ENCODE measurements at places on chromosomes 11 and 22.

GRCh38 chr22:41831383-41831782 is 1.5 kb upstream of the SREBF2 start:
- no peak for DNase-seq

- DNase-seq = no peak
These were observed 940.4 kb downstream of the DLG2 start for GRCh38 chr11:84686716-84687115.

DNA sequence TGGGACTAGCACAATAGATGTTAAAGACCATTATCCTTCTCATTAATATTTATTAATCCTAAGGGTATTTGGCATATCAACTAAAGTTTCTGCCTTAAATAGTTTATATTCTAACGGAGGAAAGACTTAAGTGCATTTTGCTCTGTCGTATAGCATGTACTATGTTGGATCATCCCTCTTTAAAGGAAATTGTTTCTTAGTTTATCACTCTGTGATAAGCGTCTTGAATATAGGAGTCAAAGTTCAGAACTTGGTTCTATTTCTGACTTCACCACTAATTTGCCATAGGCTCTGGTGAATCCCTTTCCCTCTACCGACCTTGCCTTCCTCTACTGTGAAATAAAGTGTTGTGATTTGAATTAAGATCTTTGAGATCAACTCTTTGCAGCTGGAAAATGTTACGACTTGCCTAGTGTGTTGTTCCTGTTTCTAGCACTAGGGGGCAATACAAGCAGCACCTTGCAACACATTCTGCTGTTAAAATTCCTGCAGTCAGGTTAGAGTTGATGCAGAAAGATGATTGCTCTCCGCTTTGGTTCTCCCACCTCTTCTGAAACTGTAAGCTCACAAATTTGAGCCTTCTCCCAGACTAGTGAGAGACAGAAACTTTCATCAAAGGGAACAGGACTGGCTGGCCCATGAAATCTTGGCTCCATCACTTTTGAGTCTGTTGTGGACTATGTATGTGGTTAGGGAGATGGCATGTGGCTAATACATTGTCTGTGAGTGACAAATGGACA is 27.8 kb upstream of the ZNRF3 start:
- DNase-seq = peak; percentile 12

- DNase-seq = no peak
These were observed 3.7 kb downstream of the TMEM123 start for GRCh38 chr11:102448869-102449224.

DNA sequence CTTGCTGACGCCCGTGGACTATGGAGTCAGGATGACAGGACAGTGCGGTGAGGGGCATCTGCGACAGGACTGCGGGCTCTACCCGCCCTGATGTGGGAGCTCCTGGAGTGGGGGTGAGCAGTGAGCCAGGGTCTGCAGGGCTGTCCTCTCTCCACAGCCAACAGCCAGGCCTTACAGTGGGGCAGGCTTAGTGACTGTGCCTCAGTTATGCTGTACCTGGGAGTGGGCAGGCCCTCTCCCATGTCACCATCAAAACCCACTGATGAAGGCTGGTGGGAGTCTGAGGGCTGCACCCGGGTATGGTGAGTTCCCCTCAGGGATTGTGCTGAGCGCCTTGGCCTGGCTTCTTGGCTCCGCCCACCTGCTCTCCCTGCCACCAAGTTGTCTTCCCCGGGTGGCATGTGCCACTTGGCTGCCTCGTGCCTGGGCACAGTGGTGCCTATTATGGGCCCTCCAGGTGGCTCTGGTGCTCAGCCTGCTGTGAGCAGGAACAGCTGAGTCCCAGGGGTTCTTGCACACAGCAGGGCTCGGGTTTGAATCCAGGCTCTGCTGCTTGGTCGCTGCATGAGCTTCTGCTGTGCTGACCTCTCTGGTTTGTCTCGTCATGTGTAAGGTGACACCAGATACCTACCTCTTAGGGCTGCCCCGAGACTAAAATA is 4.1 kb upstream of the TRIOBP start:
- no peak for DNase-seq

GRCh38 chr11:44634401-44635281 is 69.2 kb downstream of the CD82 start:
- DNase-seq = peak; percentile 52

DNA sequence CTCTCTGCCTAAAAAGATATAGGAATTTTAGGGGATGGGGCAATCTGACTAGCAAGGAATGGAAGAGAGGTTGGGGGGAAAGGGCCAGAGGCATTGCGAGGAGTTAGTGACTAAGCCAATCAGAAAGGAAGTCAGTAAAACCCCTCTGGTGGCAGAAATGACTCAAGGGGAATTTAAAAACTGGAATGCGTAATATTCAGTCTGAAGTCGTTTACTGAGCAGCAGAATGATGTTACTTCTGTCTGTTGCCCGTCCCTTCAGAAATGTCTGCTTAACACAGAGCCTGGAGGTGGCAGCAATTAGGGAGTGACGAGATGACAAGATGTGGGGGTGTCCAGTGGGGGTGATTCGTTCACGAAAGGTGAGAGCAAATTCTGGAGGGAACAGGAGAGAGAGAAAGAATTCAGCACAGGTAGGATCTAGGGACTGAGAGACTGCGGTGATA is 107.7 kb upstream of the CLMP start:
- no peak for DNase-seq

- DNase-seq = no peak
These were observed 494.6 kb upstream of the FAT3 start for GRCh38 chr11:91730057-91730456.

DNA sequence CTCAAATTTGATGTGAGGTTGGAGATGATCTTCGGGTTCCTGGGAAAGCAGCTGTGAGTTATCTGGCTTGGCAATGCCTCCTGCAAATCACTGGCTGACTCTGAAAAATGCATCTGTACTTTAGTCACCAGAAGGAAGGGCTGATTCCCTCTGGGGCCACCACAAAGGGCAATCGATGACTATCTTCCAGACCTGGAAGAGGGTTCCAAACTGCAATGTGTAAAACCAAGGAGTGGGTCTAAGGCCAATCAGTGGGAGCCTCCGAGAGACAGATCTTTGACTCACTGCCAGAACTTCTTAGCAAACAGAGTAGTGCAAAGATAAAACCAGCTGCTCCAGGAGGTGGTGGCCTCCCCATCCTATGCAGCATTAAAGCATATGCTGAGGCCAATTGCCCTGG is 29.1 kb upstream of the PAK1 start:
- no peak for DNase-seq

DNA sequence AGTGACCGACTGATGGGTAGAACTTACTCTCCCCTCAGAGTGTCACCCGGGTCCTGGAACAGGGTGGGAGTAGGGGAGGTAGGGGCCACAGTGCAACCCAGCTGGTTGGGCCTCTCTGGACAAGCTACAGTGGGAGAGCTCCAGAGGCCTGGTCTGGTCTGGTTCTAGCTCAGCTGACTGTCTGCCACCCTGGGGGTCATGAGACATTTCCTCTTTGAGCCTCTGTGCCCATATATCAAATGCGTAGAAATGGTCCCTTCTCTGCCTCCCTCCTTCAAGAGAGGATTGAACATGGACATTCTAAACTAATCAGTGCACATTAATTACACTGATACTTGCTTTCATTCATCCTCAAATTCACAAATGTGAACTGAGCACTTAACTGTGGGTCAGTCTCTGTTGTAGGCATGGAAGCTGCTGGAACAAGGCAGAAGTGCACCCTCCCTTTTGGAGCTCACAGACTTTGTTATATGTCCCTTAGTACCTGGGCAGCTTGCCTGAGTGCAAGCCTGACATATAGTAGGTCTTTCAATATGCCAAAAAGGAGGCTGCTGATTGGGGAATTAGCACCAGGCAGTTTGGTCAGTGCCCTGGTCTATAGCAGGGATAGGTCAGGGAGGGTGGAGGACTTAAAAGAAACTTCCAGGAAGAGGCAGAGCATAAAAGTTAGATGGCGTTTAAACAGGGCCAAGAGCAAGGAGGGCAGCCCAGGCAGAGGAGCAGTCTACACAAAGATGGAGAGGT is 25.7 kb downstream of the ARHGEF17 start:
- DNase-seq = no peak

- DNase-seq = no peak
These were observed 191.7 kb downstream of the KIRREL3 start for GRCh38 chr11:126808836-126809235.

- no peak for DNase-seq
These were observed 139.1 kb downstream of the SLC17A6 start for GRCh38 chr11:22477312-22477711.

DNA sequence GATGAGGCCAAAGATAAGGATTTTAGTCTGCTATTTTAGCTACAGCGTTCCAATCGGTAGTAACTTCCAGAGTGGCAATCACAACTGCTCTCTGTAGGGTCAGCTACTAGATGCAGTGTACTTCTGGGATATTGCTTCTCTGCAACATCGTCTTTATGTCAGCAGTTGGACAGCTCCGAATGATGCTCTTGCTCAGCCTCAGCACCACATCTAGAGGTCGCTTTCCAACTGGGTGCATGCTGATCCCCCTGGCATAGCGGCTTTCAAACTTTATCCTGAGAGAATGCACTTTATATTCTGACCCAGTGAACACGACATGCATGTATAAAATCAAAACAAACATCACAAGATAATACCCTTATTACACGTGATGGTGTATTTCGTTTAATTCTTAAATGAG is 219.6 kb downstream of the C11orf87 start:
- no peak for DNase-seq

DNA sequence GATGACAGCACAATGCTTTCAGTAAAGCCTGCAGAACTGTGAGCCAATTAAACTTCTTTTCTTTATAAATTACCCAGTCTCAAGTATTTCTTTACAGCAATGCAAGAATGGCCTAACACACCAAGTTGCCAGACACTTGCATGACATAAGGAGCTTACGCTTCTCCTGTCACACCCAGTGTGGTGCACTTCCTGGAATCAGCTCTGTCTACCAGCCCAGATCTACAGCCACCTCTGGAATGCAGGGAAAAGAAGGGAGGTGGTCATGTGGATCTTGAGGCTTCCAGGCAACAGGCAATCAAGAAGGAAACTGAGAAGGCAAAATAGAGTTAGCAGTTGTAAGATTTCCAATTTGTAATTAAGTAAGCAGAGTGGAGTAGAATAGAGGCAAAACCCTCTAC is 37.4 kb upstream of the SESN3 start:
- no peak for DNase-seq

GRCh38 chr11:86917589-86917988 is 37.6 kb downstream of the FZD4 start:
- DNase-seq = no peak

DNA sequence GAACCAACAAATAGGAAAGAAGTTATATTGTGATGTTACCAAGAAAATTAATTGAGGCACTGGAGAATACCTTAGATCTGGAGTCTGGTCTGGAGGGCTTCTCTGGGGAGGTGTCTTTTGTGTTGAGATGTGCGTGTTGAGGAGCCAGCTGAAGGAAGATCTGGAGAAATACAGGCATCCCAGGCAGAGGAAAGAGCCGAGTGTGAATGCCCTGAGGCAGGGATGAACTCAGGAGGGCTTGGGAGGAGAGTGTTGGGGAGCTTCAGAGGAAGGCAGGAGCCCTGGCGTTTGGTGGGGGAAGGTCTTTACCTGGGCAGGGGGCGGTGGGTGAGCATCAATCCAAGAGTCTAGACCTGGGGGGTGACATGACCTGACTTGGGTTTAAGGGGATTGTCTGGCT is 13.1 kb downstream of the SYNGR1 start:
- no peak for DNase-seq

- no peak for DNase-seq
These were observed 72.1 kb downstream of the DGCR2 start for GRCh38 chr22:19050117-19050516.

DNA sequence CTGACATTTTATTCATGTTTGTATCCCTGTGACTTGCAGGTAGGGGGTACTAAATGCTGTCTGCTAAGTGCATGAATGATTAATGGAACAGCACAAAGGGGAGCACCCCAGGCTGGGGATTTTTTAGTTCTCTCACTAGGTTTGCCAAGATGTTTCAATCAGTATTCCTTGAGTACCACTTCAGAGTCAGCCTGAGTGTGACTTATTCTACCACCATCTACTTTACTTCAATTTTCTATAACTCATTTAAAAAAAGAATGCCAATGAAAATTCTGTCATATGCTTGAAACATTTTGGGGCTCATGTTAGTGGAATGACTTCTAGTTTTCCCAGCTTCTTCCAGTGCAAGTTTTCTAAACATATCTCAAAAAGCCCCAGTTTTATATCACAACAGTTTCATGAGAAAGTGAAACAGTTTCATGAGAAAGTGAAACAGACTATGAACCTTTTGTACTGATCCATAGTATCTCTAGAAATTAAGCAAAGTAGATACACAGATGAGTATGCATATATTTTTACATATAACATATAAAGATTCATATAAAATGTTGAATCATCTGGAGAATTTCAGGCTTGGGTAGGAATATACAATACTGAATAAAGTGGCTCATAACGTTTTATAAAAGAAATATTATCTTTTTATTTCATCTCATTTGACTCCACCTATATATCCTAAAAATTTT is 252.4 kb downstream of the GRM5 start:
- no peak for DNase-seq

DNA sequence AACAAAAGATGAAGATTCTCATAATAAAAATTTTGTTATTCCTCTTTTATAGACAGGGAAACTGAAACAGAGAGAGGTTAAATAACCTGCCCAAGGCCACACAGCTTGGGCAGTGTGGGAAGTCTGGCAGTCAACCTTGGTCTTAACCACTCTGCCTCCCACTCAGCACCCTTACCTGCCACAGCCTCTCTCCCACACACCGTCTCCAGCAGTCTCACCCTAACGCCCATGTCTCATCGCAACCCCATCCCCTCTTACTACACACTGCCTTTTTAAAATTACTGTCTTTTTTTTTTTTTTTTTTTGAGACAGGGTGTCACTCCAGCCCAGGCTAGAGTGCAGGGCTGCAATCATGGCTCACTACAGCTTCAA is 25.0 kb downstream of the ARRB1 start:
- DNase-seq = no peak
